ENCODE measurements at places on chromosomes 13 and 19.

GRCh38 chr19:283395-283794 lies 7.8 kb downstream of the PLPP2 start:
- DNase-seq, result no peak

GRCh38 chr19:19817357-19817756 lies 4.2 kb downstream of the ZNF506 start:
- no peak for DNase-seq

GRCh38 chr13:60213236-60213744 lies 49.6 kb upstream of the DIAPH3 start:
- DNase-seq, result no peak

- no peak for DNase-seq
Observed at GRCh38 chr19:19096641-19097627, 33.1 kb downstream of the SLC25A42 start.

DNA sequence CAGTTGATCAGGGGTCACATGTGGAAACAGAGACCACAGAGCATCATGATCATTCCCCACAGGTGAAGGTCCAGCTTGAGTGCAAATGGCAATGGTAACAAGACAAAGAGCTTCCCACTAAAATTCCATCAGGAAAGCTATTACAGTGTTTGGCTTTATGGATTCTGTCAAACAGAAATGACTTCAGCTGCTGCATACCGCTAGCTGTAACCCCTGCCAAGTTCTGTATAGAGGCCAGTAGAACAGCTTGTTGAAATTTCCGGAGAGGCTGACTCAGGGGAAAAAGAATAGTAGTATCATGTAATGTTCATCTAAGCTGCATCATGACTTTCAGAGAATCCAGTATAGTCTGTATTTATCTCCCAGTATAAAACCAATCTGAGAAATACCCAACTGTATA lies 1704.7 kb downstream of the SLITRK5 start:
- DNase-seq, result no peak
